ENCODE measurements at places on chromosomes 5 and 9.

- DNase-seq = no peak
Observed at GRCh38 chr5:102781786-102782185, 26.7 kb downstream of the PAM start.

DNA sequence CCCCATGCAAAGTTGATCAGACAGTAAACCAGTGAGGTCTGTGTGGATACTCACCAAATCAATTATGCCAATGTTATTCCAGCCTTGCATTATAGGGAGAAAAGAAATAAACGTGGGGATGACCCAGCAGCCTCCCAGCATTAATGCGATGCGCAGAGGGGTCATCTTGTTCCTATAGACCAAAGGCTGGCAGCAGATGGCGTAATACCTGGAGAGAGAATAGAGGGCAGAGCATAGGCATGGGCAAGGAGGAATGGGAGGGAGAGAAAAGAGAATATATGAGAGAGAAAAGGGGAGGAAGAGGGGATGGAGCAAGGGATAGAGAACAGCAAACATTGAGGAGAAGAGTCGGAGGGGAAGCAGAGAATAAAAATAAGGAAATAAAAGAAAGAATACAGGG lies 131.2 kb downstream of the HTR4 start:
- no peak for DNase-seq

DNA sequence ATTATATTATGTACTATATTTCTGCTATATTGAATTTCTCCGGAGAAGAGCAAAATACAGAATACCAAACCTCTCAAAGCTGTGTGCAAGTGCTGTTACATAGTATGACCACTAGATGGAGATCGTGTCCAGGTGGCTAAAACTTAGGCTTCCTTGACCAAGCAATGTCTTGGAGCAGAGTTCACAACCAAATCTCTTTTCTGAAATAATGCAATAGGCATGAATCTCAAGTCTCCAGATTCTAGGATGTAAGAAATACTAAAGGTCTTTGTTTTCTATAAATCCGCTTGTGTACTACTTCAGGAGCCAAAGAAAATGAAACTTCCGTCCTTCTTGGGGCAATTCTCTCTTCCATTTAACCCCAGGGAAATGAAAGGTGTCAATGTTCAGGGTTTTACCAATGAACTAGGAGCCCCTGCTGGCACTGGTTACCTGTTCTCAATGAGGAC lies 181.5 kb upstream of the RAI14 start:
- DNase-seq = peak; percentile 70

- DNase-seq = no peak
Observed at GRCh38 chr5:149061341-149061740, 1.5 kb downstream of the SH3TC2 start.

GRCh38 chr5:133816791-133817190 lies 151.6 kb downstream of the C5orf15 start:
- no peak for DNase-seq

DNA sequence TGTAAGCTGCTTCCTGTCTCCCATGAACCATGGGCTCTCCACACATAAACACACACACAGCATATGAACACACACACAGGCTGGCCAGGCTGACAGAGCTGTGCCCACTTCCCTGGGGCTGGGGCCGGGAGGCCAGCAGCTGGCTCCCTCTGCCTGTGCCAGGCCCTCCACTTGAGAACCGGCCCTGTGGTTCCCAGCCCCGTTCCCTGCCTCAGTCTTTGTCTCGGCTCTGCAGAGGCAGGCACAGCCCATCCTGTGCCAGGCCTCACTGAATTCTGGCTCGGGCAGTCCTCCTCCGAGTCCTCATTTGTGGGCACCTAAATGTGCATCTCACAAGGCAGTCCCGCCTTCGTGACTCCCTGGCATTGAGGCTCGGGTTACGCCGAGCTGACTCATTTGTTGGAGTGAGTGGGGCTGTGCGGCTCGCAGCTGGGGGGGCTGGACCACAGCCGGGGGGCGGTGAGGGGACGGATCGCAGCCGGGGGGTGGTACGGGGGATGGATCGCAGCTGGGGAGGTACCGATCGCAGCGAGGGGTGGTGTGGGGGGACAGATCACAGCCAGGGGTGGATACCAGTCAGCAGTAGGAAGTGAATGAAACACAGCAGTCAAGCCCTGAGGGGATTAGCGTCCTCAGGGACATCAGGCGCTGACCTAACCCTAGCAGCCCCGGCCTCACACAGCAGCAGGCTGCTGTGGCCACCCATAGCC lies 72.3 kb downstream of the PSMB7 start:
- DNase-seq = peak; percentile 93

GRCh38 chr9:130236436-130236985 lies 29.0 kb upstream of the HMCN2 start:
- DNase-seq = no peak

DNA sequence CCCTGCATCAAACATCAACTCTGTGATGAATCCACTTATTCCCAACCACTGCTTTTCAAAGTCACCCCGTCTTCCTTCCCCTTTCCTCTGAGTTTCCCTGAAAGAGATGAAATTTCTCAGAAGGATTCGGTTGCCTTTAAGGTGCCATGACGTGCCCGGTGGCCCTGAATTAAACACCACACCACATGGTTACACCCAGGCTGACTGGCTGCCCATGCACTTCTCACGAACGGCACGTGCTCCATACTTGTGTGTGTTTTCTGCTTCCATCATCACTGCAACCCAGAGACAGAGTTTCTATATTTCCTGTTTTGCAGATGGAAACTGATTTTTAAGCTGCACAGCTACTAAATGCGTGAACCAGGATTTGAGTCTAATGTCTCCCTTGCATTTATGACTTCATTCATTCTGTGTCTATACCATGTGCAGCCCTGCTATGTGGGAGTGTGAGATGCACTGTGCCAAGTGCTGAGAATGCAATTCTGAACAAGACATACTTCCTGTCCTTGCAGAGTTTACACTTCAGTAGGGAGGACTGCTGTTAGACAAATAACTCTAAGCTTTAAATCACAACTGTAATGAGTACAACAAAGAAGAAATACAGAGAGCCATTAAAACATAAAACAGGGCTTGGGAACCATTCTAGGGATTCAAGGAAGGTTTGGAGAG lies 162.9 kb downstream of the NXNL2 start:
- no peak for DNase-seq

DNA sequence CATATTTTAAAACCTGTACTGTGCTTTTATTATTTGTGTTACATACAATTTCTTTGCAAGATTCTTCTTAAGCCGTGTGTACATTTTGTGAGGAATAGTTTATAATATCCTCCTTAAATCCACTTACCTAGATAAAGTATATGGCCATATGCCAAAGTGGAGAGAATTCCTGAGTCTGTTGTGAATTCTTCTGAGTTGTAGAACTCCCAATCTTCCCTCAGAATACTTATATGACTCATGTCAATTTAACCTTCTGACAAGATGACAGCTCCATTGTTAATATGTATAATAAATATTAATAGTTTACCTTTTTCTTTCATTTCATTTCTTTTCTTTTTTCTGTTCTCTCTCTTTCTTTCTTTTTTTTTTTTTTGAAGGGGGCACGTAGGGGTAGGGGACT lies 6.0 kb upstream of the RICTOR start:
- DNase-seq = peak; percentile 34

DNA sequence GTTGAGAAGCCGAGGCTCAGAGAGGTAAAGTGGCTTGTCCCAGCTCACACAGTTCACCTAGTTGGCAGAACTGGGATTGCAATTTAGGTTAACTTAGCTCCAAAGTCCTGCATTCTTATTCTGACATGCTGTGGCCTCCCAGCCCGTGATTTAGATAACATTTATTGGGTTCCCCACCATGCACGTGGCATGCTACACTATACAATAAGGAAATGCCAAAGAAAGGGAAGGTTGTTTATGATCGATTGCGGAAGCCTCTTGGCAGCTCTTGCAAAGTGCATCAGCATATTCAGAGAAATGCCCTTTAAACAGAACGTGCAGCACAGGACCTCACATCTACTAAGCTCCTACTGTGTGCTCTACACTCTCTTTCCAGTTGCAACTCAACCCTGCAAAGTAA lies 3.2 kb downstream of the NEURL1B start:
- DNase-seq = no peak

- DNase-seq = no peak
Observed at GRCh38 chr5:126027149-126027548, 396.1 kb upstream of the GRAMD2B start.

GRCh38 chr5:121668635-121669034 lies 183.0 kb upstream of the FTMT start:
- peak; percentile 67 for DNase-seq

- no peak for DNase-seq
Observed at GRCh38 chr5:7873216-7873615, 4.3 kb downstream of the MTRR start.

GRCh38 chr5:75536694-75537360 lies 25.1 kb downstream of the POLK start:
- DNase-seq = no peak

GRCh38 chr9:71859939-71860338 lies 51.1 kb downstream of the ABHD17B start:
- DNase-seq = no peak

GRCh38 chr5:15762668-15763067 lies 262.7 kb downstream of the FBXL7 start:
- DNase-seq = no peak

- DNase-seq = no peak
Observed at GRCh38 chr5:1510631-1511030, 13.1 kb downstream of the LPCAT1 start.

GRCh38 chr9:14423815-14424261 lies 109.9 kb upstream of the NFIB start:
- peak; percentile 94 for DNase-seq

DNA sequence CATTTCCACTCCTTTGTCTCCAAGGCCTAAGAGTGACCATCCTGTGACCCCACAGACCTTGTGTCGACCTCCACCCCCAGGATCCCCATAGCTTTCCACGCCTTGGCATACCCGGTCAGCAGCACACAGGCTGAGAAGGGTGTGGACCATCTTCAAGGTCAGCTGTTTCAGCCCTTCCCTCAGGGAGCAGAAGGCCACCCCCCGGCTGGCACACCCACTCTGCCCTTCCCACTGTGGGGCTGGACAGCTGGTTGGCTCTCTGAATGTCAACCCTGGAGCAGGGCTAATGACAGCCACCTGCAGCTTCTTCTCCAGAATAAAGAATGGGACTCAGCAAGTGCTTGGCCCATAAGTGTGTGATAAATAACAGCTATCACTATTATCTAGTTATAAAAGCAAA lies 93.1 kb downstream of the OLFM1 start:
- no peak for DNase-seq

DNA sequence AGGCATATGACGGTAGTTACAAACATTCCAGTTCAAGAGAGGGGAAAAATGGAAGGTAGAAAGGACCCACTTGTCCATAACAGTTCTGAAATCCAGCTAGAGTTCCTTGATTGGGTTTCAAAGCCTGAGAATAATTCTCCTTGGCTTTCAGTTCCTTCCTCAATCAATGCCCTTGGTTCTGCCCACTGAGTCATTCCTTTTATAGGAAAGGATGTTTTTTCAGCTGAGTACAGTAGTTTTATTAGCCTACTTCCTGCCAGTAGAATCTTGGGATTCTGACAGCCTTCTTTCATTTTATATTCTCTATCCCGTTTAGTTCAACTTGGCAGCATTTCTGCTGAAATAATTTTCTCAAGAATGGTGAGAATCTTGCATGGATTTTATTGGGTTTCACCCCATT lies 386.9 kb upstream of the SMC2 start:
- no peak for DNase-seq

DNA sequence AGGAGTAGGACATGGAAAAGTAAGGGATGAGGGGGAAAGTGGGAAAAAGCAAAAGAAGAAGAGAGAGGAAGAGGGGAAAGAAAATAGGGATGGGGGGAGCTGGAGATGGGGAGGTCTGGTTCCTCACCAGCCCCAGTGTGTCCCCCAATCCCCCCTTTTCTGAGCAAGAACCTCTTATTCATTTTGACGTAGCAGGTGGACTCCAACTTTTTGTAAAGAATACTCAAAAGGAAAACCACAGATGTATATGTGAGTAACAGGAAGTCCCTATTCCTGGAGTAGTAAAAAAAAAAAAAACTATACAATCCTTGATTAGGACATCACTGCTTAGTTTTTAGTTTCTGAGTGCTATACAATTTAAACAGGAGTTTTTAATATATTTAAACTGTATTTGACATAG lies 3.9 kb upstream of the CFAP95 start:
- no peak for DNase-seq

- DNase-seq = peak; percentile 97
Observed at GRCh38 chr5:77893225-77893860, 117.2 kb upstream of the TBCA start.

- DNase-seq = no peak
Observed at GRCh38 chr5:107598958-107599357, 71.8 kb downstream of the EFNA5 start.

DNA sequence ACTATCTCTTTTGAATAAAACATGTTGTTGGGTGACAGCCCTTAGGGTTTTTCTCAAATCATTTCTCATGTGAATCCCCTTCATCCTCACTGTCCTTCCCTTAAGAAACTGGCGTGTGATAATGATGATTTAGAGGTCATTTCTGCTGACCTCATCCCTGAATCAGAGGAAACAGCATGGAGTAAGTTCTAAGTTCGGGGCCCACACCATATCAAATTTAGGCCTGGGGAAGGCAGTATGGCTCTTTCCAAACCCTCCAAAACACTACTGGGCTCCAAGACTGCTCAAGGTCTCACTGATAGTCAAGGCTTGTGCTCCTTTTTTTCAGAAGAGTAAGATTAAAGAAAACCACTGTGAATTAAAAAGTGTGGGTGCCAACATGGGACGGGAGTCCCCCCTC lies 872 bp upstream of the SMIM3 start:
- no peak for DNase-seq

DNA sequence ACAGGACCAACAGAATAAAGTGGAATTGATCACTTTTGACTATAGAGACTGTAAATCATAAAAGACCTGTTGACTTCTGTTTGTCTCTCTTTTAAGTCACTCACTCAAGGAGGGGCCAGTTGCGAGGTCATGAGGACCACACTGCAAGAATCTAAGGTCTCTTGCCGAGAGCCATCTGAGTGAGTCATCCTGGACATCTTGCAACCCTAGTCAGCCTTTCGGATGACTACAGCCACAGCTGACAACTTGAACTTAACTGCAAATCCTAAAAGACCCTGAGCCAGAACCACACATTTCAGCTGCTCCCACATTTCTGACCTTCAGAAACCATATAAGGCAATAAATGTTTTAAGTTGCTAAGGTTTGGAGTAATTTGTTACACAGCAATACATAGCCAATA lies 129.7 kb upstream of the RAD23B start:
- peak; percentile 48 for DNase-seq

Data from fibroblast of upper back skin (primary cell).